ENCODE measurements at places on chromosomes 5 and 9. TPM values are rescaled to one million over a fixed set of nuclear protein-coding genes. Genes with fewer than 3 reads are reported as not detected.

DNA sequence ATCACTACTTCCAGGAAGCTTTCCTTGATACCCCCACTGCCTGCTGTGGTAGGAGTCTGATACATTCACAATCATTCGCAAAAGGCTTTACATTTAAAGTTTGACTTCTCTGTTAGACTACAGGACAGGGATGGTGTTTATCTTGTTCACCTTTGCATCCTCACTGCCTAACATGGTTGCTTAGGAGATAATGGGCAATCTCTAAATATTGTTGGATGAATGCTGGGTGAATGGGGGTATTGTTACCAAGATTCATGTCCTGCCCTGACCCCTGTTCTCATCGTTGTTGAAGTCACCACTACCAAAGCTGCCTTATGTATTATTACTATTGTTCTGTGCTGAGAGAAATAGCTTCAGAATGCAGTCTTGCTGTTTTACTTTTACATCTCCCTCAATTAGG lies 7.7 kb upstream of the TMEFF1 start:
- no peaks in the 10 kb centered on the region for H3K36me3 ChIP-seq
- H3K27me3 ChIP-seq = no peaks in the 10 kb centered on the region
- no peak for DNase-seq
- no peak overlapping the region for H3K27ac ChIP-seq
- no peak overlapping the region for H3K4me3 ChIP-seq

GRCh38 chr9:106980551-106981101 lies 117.7 kb downstream of the ZNF462 start:
- H3K36me3 ChIP-seq = no peaks in the 10 kb centered on the region
- no peaks in the 10 kb centered on the region for H3K27me3 ChIP-seq
- no peak overlapping the region for H3K27ac ChIP-seq

- no peak for DNase-seq
Observed at GRCh38 chr9:116149844-116150243, 3.7 kb upstream of the PAPPA start.

DNA sequence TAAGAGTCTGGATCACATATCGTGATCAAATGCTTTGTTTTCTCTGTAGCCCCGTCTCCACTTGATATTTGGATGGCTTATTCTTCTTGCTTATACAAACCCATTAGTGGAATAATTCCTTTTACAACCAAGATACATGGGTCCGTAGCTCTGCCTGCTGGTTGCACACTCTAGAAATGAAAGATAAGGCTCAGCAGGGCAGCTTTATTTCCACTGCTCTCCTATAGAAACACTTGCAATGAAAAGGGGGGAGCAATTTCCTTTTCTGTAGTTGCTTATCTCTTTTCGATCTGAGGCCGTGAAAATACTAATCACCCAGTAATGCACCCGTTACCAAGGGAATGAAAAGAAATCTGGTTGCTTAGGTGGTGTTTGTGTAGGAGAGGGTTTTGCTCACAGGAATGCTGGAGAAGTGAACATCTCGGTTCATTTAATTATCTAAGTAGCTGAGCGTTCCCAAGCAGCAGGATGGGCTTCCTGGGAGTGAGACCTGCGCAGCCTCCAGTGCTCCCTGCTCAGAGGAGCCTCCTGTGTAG lies 131.7 kb downstream of the ADAMTS16 start:
- H3K27me3 ChIP-seq = no peaks in the 10 kb centered on the region
- H3K4me1 ChIP-seq = no peaks in the 10 kb centered on the region
- no peak for DNase-seq
- no peak overlapping the region for H3K4me3 ChIP-seq
- H3K36me3 ChIP-seq = no peaks in the 10 kb centered on the region

DNA sequence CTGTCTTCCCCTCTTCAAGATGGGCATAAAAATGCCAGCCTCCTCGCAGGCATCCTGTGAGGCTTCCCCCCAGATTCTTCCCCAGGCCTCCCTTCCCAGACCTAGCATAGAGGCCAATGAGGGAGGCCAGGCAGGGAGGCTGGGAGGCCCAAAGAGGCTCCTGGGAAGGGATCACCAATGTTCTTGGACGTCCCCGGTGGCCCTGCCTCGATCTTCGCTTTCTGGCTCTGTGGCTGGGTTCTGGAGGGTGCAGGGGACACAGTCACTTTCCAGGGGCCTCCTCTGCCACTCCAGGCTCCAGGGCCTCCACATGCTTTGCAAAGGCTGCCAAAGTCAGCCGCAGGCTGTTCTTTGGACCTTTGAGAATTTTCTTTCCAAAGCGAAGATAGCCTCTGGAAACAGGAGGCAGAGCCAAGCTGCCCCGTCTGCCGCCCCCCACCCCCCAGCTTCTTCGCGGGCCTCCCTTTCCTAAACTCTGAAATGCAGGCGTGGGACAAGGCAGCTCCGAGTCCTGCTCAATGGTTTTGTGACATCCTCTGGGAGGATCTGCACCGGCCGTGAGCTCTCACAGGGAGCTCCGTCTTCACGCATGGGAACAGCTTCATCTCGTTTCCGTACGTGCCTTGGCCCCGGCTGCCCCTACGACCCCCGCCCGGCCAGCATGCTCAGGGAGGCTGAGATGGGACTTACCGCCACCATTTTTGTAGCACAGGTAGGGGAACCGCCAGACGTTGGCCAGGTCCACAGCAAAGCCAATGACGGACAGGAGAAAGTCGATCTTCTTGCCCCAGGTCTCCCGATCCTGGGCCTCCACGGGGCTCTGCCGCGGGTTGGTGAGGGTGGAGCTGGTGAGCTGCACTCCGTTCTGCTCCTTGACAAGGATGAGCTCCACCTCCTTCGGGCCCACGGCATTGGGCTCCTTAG lies 2.8 kb downstream of the SLC6A3 start:
- H3K4me3 ChIP-seq = no peak overlapping the region
- no peak for DNase-seq
- no peaks in the 10 kb centered on the region for H3K27me3 ChIP-seq
- no peaks in the 10 kb centered on the region for H3K4me1 ChIP-seq
- no peaks in the 10 kb centered on the region for H3K36me3 ChIP-seq

DNA sequence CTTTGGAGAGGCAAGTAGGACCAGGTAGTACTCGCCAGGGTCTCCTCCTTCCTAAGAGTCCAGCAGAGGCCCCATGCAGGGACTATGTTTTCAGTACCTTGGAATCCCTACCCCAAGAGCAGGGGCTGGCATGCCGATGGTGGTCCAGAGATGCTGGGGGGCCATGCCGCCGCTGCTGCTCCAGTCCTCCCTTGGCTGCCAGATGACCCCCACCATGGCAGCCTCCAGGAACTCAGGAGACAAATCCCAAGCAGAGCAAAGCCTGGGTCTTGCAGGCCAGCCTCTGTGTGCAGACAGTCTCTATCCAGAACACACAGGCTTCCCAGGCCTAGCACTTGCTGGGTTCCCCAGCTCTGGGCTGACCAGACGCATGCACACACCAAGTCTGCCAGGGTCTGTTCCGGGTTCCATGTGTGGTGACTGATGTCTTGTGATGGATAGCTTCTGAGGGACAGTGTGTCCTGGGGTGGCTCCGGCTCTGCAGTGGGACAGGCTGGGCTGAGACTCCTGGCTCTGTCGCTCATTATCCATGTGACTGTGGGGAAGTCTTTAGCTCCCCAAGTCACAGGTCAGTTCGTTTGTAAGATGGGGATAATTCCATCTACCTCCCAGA lies 127.3 kb downstream of the CRB2 start:
- H3K4me3 ChIP-seq = no peak overlapping the region
- DNase-seq = no peak
- no peaks in the 10 kb centered on the region for H3K4me1 ChIP-seq
- H3K36me3 ChIP-seq = no peaks in the 10 kb centered on the region
- no peaks in the 10 kb centered on the region for H3K27me3 ChIP-seq
- no peak overlapping the region for H3K27ac ChIP-seq

- no peaks in the 10 kb centered on the region for H3K4me1 ChIP-seq
- no peaks in the 10 kb centered on the region for H3K36me3 ChIP-seq
- no peak for DNase-seq
- no peaks in the 10 kb centered on the region for H3K27me3 ChIP-seq
- no peak overlapping the region for H3K4me3 ChIP-seq
- no peak overlapping the region for H3K27ac ChIP-seq
Observed at GRCh38 chr9:77384406-77384805, 207.1 kb downstream of the VPS13A start.

GRCh38 chr5:172904643-172905345 lies 54.4 kb upstream of the RPL26L1 start:
- H3K36me3 ChIP-seq = peaks cover 42% of the 10 kb centered on the region
- H3K27ac ChIP-seq = no peak overlapping the region
- H3K4me3 ChIP-seq = no peak overlapping the region

DNA sequence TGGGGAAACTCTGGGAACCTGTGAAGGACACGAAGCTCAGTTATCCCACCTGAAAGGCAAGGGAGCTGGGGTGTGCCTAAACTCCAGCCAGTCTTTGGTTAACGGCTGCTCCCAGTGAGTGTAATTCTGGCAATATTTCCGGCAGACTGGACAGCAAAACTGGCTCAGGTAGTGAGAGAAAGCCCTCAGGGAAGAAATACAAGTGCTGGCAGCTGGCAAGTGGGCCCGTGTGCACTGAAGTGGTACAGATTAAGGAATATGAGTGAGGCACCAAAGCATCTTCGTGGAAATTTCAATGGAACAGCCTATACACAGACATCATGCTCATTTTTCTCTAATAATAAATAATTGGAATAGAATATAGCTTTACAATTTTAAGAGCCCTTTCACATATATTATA lies 56.2 kb downstream of the ABHD17B start:
- H3K4me1 ChIP-seq = no peaks in the 10 kb centered on the region
- no peak overlapping the region for H3K4me3 ChIP-seq
- H3K27me3 ChIP-seq = no peaks in the 10 kb centered on the region
- H3K36me3 ChIP-seq = no peaks in the 10 kb centered on the region
- DNase-seq = no peak

Gene JAK2
- 12.5 TPM for total RNA-seq

Gene SEC24A
- total RNA-seq = 17.9 TPM

Gene SPATA31A3
- not detected for total RNA-seq

Data from naive thymus-derived CD4-positive, alpha-beta T cell (primary cell).